ENCODE measurements at places on chromosomes 12 and 14.

DNA sequence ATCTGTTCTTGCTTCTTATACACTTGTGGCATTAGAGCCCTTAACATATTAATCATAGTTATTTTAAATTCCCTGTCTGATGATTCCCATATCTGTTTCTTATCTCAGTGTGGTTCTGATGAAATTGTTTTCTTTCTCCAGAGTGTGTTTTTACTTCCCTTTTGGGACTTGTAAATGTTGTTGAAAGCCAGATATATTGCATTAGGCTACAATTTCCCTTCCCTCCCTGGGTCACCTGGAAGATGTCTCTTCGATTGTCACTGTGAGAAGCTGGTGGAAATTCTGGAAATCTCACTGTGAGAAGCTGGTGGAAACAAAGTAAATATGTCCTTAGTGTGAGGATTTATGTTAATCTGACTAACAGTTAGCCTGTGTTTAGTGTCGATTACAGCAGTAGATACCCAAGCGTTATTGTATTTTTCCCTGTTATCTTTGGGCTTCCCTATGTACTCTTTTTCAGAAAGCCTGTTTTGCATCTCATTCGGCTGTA is 717.3 kb downstream of the TRHDE start:
- no peak for DNase-seq

GRCh38 chr14:34436960-34437728 is 24.9 kb downstream of the SPTSSA start:
- DNase-seq = no peak

GRCh38 chr12:48814262-48815125 is 3.8 kb upstream of the CACNB3 start:
- DNase-seq = peak; percentile 87

DNA sequence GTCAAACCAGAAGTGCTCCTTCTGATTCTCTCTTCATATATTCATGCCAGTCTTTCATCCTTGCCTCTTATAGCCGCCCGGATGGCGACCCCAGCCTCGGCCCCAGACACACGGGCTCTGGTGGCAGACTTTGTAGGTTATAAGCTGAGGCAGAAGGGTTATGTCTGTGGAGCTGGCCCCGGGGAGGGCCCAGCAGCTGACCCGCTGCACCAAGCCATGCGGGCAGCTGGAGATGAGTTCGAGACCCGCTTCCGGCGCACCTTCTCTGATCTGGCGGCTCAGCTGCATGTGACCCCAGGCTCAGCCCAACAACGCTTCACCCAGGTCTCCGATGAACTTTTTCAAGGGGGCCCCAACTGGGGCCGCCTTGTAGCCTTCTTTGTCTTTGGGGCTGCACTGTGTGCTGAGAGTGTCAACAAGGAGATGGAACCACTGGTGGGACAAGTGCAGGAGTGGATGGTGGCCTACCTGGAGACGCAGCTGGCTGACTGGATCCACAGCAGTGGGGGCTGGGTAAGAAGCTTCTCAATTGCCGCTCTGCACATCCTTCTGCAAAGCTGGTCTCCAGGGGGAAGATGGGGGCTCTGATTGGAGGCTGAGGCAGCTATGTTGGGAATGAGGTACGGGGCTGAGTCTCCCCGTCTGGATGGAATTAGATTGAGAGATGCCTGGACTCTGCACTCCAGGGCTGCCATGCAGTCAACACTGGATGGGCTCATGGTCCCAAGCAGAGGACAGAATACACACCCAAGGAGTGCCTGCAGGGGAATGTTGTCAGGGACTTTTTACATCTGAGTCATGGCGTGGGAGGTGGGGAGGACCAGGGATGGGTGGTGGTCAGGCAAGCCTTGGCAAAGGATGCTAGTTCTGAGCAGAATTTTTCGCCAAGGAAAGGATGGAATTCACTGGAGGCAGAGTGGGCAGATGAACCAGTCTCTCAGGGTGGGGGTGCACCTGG is 1.3 kb downstream of the BCL2L2 start:
- no peak for DNase-seq

Data from stimulated activated CD4-positive, alpha-beta T cell treated with anti-CD3 and anti-CD28 coated beads, Interleukin-2, amount 100 ng/mL, for 24 hours (primary cell).